ENCODE measurements at places on chromosomes 6 and 20.
A peak's percentile ranks its signal among the peaks of the same experiment; 100 is the strongest.

DNA sequence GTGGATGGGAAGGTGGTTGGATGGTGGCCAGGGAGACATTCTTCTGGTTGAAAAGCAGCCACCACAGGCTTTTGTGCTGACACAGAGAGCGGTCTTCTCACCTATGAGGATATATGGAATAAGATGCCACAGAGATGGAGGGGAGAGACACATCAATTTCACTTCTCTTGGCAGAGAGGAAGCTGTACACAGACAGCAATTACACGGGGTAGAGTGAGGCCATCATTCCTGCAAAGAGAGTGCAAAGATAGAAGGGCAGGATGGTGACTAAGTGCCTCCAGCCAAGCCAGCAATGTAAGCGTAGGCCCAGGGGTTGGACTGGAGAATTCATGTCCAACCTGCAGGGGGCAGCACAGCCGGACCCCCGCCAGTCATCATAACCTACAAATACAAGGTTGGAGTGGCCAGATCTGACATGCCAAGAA, 56.4 kb downstream of the NRN1 start:
- DNase-seq: no peak

DNA sequence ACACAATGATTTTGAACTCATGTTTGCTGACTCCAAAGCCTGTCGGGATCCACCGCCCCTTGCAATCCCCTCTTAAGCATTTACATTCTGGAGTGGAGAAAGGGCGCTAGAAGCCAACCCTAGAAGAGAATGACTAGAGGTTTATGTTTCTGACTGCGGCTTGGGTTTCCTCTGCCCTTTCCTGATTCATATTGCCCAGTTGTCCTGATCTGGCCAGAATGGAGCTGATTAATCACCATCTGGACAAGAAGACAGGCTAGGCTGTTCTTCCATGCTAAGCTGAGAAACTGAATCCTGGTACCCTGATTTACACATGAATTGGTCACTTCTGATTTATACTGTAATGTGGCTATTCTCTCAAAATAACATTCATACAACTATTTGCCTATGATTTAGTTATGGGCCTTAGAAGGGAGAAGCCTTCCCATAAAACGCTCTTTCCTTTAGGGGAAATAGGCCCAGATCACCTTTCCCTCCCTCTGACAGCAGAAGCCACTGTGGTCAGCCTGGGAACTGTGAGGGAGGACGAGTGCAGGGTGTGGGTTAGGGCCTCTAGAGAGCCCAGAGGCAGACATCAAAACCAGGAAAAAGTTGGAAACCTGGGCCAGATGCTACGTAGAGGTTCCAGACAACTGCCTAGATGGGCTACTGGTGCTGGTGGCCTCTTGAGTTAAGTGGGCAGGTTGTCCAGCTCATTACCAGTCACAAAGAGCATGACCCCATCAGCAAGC, 199.2 kb upstream of the PRDM1 start:
- DNase-seq: no peak

DNA sequence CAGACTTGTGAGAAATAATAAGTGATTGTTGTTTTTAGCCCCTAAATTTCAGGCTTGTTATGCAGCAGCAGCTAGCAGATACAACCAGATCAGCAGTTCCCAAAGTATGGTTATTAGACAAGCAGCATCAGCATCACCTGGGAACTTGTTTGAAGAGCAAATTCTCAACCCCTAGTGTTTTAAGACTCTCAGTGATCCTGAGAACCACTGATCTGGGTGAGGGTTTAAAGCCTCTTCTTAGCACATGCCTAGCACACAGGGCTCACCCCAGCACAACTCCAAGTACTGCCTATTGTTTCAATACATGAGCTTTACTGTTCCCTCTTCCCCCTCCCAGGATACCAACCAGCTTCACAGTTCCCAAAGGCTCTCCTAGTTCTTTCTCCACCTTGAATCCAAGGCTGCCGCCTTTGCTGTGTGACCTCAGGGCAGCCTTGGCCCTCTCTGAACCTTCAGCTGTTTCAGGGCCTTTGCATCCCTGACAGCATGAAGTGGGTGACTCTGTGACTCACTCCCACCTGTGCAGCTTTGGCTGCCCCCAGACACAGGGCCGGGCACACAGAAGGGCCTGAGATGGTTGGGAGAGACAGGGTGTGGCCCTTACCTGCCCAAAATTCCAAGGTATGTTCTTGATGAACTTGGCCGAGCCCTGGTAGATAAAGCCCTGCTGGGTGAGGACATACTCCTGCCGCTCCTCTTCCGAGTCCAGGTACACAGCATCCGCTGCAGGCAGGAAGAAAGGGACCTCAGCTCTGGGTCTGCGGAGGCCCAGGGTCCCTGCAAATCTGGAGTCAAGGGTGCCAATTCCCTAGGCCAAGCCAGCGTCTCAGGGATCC, 14.5 kb downstream of the TGM2 start:
- DNase-seq: no peak

GRCh38 chr6:138161338-138162110, at the start of gene ARFGEF3:
ARFGEF3 (plus strand) TSS chr6:138161939; CDS start chr6:138162087, 148 bp downstream.
- DNase-seq: peak; percentile 48

DNA sequence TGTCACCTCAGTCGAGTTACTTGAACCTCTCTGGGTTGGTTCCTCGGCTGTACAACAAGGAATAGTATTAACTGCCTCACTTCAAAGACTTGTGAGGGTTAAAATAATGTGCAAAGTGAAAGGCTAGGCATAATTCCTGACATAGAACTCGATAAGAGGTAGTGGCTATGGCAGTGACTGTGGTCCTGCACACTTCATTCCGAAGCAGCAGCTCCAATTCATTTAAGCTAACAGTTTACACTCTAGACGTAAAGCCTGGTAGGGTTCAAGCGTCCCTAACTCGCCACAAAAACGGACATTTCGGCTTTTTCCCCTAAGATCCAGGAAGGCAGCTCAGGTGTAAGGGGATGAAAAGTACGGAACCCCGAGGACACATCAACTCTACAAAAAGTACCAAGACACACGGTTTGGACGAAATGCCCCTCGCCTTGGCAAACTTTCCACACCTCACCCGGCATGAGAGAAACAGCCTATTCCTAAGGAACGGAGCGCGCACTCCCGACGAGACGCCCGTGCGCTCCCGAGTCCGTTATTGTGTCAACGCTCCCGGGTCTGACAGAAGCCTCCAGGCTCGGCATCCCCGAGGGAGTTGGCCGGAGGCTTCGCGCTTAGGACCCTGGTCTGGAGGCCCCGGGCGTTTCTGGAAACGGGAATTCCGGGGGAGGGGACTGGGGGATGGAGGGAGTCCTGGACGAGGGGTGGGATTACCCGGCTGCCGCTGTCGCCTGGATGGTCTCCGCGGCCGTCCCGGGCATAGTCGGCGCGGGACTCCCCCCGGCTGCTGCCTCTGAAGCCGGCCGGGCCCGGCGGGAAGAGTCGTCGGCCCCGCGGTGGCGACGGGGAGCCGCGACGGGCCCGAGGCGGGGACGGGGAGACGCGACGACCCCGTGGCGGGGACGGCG, 937 bp downstream of the ZNF318 start:
- DNase-seq: no peak
